ENCODE measurements at places on chromosomes 2 and 18.

GRCh38 chr2:57479981-57480380 lies 566.6 kb upstream of the VRK2 start:
- no peak for DNase-seq

- DNase-seq = no peak
Measured at GRCh38 chr18:74115046-74115445, 32.6 kb downstream of the FBXO15 start.

DNA sequence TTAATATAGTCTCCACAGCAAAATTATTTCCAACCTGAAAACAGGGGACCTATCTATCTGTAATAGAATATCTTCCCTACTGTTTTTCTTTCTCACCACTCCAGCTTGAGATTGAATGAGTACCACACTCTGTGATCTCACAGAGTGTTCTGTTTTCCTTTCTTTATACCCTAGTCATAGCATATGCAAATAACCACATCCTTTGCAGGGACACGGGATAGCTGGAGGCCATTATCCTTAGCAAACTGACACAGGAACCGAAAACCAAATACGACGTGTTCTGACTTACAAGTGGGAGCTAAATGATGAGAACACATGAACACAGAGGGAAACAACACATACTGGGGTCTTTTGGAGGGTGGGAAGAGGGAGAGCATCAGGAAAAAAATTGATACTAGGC lies 224.7 kb downstream of the SLC8A1 start:
- no peak for DNase-seq

GRCh38 chr2:125935559-125935958 lies 720.4 kb upstream of the GYPC start:
- no peak for DNase-seq

GRCh38 chr18:10353791-10354190 lies 100.6 kb upstream of the APCDD1 start:
- peak; percentile 58 for DNase-seq

GRCh38 chr18:49481317-49481716 lies 5.7 kb downstream of the C18orf32 start:
- DNase-seq = no peak

- DNase-seq = no peak
Measured at GRCh38 chr18:63859781-63860475, 27.6 kb upstream of the SERPINB2 start.

- no peak for DNase-seq
Measured at GRCh38 chr2:238773472-238773871, 74.4 kb upstream of the TWIST2 start.

DNA sequence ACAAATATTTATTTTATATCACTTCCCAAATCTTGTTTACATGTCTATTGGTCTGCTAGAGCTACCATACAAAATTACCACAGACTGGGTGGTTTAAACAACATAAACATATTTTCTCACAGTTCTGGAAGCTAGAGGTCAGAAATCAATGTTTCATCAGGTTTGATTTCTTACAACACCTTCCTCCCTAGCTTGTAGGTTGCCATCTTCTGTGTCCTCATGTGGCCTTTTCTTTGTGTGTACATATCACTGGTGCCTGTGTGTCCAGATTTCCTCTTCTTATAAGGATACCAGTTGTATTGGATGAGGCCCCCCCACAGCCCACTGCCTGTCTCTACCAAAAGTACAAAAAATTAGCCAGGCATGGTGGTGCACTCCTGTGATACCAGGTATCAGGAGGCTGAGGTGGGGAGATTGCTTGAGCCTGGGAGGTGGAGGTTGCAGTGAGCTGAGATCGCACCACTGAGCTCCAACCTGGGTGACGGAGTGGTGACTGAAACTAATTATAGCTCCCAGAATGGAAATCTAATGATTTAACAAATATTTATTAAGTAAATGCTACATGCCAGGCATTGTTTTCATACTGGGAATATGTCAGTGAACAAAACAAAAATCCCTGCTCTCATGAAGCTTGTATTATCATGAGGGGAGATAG lies 13.6 kb downstream of the EML4 start:
- DNase-seq = no peak

GRCh38 chr2:229686122-229686919 lies 28.0 kb downstream of the DNER start:
- DNase-seq = no peak

DNA sequence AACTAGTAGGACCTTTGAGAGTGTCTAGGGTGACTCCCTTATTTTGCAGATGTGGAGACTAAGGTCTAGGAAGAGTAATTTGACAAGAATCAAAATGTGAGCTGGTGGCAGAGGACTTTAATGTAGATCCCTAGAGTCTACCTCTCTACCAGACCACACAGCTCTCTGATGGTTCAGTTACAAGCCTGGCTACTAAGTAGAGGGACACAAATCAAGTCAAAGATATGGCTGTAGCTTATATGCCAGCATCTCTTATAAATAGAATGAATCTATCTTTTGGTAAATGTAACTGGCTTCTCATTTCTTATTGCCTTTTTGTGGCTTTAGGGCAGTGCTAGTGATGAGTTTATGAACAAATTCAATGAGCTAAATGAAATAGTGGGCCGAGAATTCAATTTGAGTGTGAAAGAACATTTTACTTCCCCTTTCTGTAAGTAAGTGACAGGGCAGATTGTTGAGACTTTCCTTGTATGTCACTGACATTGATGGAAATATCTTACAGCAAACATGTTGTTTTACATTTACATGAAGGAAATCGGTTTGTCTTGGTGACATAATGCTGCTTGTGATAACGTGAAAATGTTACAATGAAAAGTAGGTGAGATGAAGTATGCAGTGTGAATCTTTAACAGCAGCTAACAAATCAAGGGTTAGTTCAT lies 28.3 kb downstream of the CSRNP3 start:
- no peak for DNase-seq

DNA sequence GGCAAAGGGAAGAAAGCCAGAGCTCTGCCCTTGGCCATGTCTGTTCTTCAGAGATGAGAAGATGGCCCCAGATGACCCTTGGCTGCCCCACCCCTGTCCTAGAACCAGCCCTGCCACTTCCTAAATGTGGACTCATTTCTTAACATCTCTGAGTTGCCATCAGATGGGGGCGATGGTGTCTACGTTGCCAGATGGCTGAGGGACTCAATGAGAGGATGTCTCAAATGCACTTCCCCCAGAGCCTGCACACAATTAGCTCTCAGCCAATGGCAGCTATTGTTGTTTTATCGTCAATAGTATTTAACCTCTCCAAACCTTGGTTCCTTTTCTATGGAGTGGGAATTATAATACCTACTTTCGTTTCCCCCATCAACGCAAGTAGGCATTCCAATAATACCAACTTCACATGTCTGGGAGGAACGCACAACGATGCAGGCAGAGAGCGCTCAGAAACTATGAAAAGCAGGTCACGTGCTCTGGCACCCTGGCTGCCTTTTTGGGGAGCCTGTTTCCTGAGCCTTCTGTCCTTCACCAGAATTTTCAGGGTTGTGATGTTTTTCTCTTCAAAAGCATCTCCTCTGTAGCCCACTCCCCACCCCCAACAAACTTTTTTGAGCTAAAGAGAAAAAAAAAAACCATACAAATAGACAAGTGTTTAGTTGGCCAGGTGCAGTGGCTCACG lies 100.3 kb downstream of the MCFD2 start:
- DNase-seq = no peak

DNA sequence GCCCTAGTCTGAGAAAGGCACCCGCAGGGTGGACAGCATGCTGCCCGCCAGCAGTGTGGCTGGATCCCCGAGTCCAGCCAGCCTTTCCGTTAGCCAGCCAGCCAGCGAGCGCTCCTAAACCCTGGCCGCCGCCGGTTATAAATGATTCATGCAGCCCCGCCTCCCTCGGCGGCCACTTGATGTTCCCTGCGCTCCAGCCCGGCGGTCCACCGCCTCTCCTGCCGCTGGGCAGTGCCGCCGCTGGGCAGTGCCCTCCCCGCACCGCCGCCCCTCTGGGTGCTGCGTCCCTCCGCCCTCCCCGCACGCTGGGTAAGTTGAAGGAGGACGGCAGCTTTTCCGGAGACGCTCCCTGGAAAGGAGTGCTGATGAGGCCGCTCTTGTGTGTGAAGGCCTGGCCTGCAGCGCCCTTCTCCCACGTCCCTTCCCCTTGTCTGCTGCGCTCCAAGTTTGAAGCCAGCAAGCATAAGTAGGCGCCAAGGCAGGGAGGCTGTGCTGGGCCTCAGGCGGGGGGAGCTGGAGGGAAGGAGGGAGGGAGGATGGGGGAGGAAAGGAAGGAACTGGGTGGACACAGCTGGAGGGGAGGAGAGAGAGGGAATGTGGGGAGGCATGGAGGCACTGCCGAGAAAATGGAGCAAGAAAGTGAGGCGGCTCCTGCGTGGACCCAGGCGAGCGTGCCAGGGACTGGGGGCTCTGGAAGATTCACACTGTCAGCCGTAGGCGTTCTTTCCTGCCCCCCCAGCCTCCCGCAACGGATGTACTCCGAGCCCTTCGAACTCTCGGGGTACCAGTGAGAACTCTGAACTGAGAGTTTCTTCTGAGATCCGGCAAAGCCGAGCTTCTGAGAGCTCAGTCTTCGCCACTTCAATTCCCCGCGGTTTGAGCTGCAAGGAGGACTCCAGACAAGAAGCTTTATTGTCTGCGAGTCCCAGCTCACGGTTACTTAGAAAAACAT lies 131.9 kb downstream of the GLI2 start:
- DNase-seq = no peak

DNA sequence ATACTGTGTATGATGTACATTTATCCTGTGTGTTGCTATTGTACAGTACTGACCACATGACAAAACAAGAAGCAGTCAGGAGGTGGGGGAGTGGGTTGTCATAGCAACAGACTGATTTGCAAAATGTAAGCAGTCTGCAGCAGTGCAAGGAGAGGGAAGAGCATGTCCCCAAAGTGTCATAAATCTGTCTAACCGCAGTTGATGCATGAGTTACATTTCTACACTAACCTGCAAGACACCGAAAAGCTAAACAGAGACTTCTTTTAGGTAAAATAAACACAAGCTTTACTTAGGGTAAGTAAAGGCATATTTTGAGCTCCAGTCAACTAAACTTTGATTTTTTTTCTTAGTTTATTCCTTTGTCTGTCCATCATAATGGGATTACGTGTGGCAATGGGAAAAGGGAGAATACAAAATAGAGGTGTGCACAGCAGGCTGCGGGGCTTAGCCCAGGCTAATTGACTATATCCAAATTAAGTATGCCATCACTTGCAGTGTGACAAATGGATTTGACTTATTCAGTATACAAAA lies 134.5 kb downstream of the MEIS1 start:
- no peak for DNase-seq

DNA sequence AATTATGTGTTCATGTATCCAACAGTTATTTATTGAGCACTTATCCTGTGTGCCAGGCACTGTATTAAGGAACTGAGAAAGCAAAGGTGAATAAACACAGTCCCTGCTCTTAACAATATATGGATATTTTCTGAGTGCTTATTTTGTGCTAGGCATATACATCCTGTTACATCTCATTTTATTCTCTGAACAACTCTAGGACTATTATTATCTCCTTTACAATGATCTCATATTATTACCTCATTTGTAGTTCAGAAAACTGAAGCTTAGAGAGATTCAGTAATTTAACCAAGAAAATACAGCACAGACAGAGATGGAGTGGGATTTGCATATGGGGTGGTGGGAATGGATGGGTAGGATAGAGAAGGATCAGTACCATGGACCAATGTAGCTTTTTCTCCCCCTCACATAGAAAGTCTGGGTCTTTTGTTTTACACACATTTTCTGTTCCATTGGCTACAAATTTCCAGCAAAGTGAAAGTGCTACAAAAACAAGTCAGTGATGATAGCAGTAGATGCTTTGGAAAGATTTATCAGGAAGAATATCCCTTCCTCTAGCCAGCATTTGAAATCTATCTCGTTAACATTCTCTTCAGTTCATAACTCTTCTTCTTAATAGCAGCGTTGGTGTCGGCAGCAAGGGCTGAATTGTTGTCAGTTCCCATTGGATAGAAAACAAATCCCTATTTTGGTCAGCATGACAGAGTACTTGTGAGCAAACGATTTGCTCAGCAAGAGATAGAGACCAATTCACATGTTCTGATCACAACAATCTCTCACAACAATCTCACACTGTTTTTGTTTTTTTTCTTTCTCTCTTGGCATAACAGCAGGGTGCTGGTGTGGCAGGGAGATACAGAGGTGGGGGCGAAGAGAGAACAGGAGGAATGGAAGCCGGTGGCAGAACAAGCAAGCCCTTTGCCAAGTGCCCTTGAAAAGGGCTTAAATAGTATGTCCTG lies 102.2 kb upstream of the KCTD1 start:
- DNase-seq = no peak

GRCh38 chr2:196823750-196824522 lies 14.8 kb upstream of the C2orf66 start:
- no peak for DNase-seq

GRCh38 chr2:10940596-10940995 lies 28.9 kb downstream of the KCNF1 start:
- no peak for DNase-seq

DNA sequence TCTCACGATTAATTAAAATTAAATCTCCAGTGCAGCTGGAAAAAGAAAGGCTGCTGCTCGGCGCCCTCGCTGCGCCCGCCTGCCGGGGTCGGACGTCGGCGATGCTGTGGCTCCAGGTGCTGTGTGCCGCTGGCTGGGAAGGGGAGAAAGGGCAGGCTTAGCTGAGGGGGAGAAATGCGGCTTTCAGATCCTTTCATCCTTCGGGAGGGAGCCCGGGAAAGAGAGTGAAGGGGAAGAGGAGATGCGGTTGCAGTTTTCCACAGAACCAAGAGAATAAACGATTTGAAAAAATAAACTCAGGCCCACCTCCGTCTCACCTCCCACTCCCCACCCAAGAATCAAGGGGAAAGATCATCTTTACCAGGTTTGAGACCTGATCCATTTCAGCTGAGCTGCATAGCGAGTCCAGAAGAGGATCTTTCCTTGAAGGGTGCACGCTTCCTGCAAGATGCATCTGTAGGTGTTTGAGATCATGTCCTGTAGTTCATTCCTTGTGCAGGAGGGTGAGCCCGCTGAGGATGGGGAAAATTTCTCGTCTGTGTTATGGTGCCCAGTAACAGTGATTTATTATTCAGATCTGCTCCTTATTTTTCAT lies 495 bp downstream of the TMEM169 start:
- DNase-seq = no peak

DNA sequence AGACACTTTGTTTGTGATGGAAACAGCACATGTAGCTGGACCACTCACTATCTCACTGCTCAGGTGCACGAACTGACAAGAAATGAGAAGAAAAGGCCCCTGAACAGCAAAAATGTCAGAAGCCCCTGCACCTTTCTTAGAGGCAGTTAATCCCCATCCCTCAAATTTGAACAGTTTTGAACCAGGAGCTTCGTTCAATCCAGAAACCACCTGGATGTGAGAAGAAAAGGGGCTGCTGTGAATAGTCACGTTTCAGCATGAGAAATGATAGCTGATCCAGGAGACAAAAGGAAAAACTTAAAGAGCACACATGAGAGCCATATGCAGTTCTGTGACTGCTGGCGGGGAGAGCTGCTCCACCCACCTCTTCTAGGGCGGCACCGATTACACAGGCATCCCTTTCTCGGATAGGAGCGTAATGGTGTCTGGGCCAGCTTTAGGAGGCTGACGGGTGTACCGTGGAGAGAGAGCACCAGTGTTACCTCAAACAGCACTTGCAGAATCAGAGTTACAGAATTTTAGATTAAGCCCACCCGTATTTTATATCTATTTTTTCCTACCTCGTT lies 117.0 kb upstream of the EML6 start:
- no peak for DNase-seq

- no peak for DNase-seq
Measured at GRCh38 chr18:36075862-36076587, 8.7 kb upstream of the RPRD1A start.

Measured in NCI-H1694 (cell line).